Activated naive CD4-positive, alpha-beta T cell treated with anti-CD3 and anti-CD28 coated beads, Interleukin-2, amount 50 U/mL, for 16 hours (primary cell): ENCODE measurements at places on chromosomes 5 and 9.

DNA sequence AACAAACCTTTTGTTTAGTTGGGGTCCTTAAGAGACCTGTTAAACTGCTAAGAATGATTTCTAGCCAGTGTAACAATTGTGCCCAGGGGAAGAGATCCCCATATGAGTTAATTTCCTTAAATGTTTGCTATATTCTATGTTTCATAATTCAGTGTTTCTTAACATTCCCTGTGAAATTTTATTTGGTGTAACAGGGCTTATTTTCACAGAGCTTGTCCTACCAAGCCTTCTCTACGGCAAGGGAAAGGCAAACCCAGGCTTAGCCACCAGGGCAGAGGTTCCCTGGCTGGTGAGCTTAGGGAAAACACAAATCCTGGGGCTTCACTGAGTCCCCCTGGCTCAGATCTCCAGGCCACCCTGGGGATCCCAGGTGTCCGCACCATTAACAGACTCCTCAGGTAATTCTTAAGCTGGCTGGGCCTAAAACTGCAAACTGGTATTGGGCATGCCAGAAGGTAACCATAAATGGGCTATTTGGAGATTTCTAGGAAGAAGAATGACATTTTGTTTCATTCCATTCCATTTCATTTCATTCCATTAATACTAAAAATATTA is 17.0 kb upstream of the LCP2 start:
- no peak for DNase-seq

- no peak for DNase-seq
Observed at GRCh38 chr9:127707766-127708165, 978 bp downstream of the CFAP157 start.

GRCh38 chr9:76161541-76161940 is 232.7 kb downstream of the RFK start:
- no peak for DNase-seq

- DNase-seq = no peak
Observed at GRCh38 chr9:123999661-124000060, 11.9 kb upstream of the LHX2 start.

- DNase-seq = no peak
Observed at GRCh38 chr5:5467737-5468136, 45.3 kb downstream of the ICE1 start.

DNA sequence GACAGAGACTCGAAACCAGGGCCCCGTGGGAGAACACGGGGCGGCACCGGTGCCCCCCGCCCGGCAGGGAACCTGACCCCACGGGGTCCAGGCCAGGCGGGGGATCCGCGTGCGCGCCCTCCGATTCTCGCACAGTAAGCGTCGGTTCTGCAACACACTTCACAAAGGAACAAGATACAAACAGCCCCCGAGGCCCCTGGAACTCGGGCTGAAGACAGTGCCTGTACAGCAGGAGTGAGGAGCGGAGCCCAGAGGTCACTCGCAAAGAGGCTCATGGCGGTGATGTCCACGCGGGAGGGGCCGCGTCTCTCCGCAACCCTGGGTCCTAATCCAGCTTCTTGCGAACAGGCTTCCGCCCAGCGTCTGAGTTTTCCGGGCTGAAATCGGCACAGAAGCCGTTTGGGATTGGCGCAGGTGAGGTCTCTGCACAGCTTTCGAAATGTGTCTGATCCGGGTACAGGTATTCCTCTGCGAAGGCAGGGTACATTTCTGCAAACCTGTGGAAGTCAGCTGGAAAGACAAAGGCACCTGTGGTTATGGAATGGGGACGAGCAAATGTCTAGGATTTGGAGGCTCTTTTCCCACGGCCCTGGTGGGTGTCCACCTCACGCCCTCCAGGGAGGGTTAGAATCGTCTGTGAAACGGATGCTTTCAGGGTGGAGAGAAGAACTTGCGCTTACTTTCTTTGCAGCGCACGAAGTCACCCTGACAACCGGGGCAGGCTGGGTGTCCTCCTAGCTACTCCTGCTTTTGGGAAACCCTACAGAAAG is 18.3 kb upstream of the SLC6A3 start:
- DNase-seq = no peak

GRCh38 chr9:78807286-78807685 is 510.4 kb downstream of the PSAT1 start:
- no peak for DNase-seq

GRCh38 chr5:147863454-147864158 is 14.9 kb upstream of the SCGB3A2 start:
- DNase-seq = no peak
